GM23248 (cell line): ENCODE measurements at places on chromosomes 6 and 20. TPM values are rescaled to one million over a fixed set of nuclear protein-coding genes. Genes with fewer than 3 reads are reported as not detected.

Gene DAAM2
- 5.1 and 5.6 TPM in 2 replicates for total RNA-seq

DNA sequence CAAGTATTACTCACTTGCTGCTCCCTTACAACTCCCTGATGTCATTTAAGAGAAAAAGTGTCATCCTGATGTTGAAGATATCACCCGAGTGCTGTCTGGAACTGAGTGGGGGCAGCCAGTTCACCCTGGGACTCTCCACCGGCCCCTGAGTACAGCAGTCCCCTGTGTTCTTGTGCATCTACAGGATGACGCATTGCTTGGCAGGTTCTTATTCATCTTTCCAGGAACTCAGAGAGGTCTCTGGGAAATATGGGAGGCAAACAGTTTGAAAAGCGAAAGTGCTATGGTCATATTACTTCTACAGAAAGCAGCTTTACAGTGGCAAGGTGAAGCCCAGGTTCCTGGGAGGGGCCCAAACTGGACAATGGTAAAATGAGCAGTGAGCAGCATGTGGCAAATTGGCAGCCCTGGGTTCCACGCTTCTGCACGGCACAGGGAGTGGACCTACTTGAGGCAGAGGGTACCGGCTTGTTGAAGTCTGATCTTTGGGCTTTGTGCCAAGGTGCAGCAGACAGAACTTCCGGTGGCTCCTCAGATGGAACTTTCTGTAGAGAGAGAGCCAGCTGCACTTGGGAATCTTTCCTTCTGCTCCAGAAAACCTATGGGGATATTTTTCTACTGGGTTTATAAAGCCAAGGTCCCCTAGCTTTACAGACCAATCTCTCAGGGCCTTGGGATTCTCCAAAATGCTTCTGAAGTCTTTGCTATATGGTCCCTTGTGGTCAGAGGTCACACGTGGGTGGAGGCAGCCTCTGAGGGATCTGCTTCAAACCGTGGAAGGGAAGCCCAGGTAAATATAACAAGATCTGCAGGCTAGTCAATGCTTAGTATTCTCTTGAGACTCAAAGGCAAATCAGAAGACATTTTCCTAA is 128.3 kb downstream of the MAP3K7 start:
- H3K4me1 ChIP-seq: no peaks in the 10 kb centered on the region
- H3K4me3 ChIP-seq: peak overlapping the region; percentile 43; the same call in 1 of the 2 replicates
- H3K36me3 ChIP-seq: no peaks in the 10 kb centered on the region
- peak; percentile 49 for DNase-seq
- H3K27ac ChIP-seq: no peak overlapping the region
- H3K27me3 ChIP-seq: peaks cover 3% of the 10 kb centered on the region; the same call in 1 of the 2 replicates

GRCh38 chr6:143967706-143968376 is 40.2 kb downstream of the PLAGL1 start:
- H3K27ac ChIP-seq: no peak overlapping the region
- peaks cover 12% of the 10 kb centered on the region for H3K4me1 ChIP-seq
- H3K27me3 ChIP-seq: 0 out of 2 replicates have a peak, but pooled peaks cover 4% of the 10 kb centered on the region
- DNase-seq: peak; percentile 26

Gene SLC35D3
- total RNA-seq: not detected in 2 replicates

Gene PPP1R14C
- total RNA-seq: 6.3 and 8.2 TPM in 2 replicates

DNA sequence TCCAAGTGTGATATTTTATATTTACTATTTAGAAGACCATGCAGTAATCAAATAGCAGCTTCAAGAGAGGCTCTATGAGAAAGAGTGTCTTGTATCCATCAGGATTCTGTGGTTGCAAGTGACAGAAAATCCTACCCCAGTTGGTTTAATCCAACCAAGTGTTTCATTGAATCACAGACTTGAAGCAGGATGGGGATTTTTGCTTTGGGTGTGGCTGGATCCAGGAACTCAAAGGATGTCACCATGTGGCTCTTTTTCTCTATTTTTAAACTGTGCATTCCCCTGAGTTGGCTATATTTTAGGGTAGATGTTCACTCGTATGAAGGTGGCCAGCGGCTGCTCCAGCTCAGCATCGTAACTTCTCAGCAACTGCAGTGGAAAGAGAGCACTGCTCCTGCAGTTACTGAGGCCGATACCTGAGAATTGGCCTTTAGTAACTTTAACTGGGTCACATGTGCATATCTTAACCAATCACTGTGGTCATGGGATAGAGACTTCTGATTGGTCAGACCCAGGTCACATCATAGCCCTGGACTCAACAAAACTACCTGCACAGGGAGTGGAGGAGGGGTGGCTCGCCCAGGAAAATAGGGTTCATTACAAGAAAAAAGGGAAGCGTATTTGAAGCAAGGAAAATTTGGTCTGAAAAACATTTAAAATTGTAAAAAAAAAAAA is 396.1 kb upstream of the SULF2 start:
- no peak overlapping the region for H3K4me3 ChIP-seq
- no peaks in the 10 kb centered on the region; the same call in 1 of the 2 replicates for H3K27me3 ChIP-seq
- H3K36me3 ChIP-seq: no peaks in the 10 kb centered on the region
- no peaks in the 10 kb centered on the region for H3K4me1 ChIP-seq

- no peak overlapping the region for H3K4me3 ChIP-seq
- peaks cover 18% of the 10 kb centered on the region for H3K4me1 ChIP-seq
- no peak for DNase-seq
- H3K36me3 ChIP-seq: no peaks in the 10 kb centered on the region
Measured at GRCh38 chr6:2171728-2172127, 73.7 kb downstream of the GMDS start.

DNA sequence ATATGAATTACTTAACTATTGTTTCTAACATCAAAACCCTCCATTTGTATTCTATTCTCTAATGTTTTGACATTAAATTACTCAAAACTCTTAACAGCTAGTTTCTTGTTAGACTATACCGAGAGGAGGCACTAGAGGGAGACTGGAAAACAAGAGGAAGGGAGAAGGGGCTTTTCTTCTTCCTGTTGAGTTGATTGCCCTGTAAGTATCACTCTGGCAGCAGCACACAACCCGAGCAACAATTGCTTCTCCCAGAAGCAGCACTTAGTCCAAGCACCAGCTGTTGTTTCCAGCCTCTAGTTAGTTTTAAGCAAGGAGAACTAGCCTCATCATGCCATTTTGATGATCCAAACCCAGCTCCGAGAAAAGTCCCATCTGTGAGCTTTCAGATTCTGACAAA is 603.8 kb downstream of the PRKN start:
- DNase-seq: peak; percentile 10

DNA sequence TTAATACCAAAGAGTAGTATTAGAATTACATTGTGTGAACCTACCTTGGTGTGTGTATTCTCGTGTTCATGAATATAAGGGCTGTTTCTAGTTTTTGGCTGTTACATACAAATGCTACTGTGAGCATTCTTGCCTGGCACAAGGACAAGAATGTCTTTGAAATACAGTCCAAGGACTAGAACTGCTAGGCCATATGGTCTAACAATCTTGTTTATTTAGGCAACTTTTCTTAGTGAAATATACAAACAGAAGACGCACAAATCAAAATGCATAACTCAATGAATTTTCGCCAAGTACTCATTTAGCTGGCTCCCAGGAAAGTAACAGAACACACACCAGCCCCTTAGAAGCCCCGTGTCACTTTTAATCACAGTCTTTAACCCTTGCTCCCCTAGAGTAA is 28.5 kb downstream of the KDM1B start:
- H3K27ac ChIP-seq: no peak overlapping the region
- H3K4me1 ChIP-seq: no peaks in the 10 kb centered on the region
- no peaks in the 10 kb centered on the region for H3K36me3 ChIP-seq
- H3K4me3 ChIP-seq: no peak overlapping the region
- no peak for DNase-seq

DNA sequence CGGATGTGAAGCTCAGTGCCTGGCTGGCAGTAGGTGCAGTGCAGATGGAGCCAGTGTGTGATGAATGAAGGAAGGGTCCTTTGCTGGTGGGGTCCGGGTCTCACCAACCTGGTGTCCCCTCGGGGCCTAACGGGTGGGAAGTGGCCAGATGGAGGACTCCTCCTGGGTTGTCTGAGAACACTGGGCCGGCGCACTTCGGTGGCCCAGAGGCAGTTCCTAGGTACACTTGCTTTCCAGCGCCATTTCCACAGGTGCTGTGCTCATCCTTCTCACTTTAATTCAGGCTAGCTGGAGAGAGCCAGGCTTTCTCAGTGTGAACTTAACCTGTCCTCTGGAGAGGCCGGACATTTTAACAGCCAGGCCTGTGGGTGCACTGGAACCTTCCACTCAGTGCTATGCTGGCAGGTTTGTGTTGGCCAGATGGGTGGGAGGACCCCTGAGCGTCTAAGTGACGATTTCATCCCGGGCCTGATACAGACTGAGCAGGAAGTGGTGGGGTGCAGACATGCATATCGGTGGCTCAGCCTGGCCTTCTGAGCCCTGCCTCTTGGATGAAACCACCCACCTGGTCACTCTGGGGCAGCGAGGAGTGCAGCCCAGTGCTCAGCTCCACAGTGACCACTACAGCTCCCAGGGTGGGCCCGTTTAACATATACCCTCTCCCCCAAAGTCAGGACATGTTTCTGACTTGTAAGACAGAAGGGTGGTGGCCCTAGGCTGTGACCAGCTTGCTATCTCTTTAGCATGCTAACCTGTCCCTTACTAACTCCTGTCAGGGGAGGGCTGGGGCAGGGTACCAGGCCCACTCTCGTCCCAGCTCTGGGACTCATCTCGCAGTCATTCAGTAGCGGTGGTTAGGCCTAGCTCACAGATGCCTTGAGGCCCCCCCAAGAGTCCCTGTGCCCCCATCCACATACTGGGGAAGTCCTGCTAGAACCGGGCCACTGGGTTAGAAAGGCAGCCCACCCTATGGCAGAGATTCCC is 8.2 kb upstream of the PYGB start:
- H3K4me1 ChIP-seq: peaks cover 25% of the 10 kb centered on the region
- DNase-seq: no peak
- no peak overlapping the region for H3K4me3 ChIP-seq
- no peak overlapping the region for H3K27ac ChIP-seq
- no peaks in the 10 kb centered on the region for H3K27me3 ChIP-seq

- DNase-seq: peak; percentile 37
- H3K27ac ChIP-seq: 0 out of 2 replicates have a peak overlapping the region, but pooled peaks have one; percentile 25
- H3K4me3 ChIP-seq: no peak overlapping the region
- H3K27me3 ChIP-seq: peaks cover 5% of the 10 kb centered on the region; the same call in 1 of the 2 replicates
Measured at GRCh38 chr6:106870824-106871717, 103.5 kb downstream of the CD24 start.

- no peak overlapping the region for H3K27ac ChIP-seq
Measured at GRCh38 chr6:158717341-158718330, 67.8 kb downstream of the SYTL3 start.

GRCh38 chr6:19032591-19033295 is 645.6 kb downstream of the RNF144B start:
- DNase-seq: no peak
- H3K4me3 ChIP-seq: no peak overlapping the region
- no peak overlapping the region for H3K27ac ChIP-seq
- no peaks in the 10 kb centered on the region for H3K36me3 ChIP-seq

Gene IPCEF1
- not detected in 2 replicates for total RNA-seq

GRCh38 chr20:43716123-43716522 is 10.7 kb downstream of the GTSF1L start:
- H3K27me3 ChIP-seq: no peaks in the 10 kb centered on the region
- no peaks in the 10 kb centered on the region for H3K36me3 ChIP-seq
- H3K4me3 ChIP-seq: no peak overlapping the region
- no peak overlapping the region for H3K27ac ChIP-seq
- no peak for DNase-seq

Gene ITPR3
- 10.4 and 14.3 TPM in 2 replicates for total RNA-seq

- no peaks in the 10 kb centered on the region for H3K27me3 ChIP-seq
- H3K27ac ChIP-seq: no peak overlapping the region
- no peak overlapping the region for H3K4me3 ChIP-seq
- H3K4me1 ChIP-seq: peaks cover 8% of the 10 kb centered on the region
Measured at GRCh38 chr6:15378866-15379265, 133.0 kb downstream of the JARID2 start.

- no peak overlapping the region for H3K27ac ChIP-seq
- no peak for DNase-seq
- H3K36me3 ChIP-seq: no peaks in the 10 kb centered on the region
- H3K4me3 ChIP-seq: no peak overlapping the region
- no peaks in the 10 kb centered on the region for H3K4me1 ChIP-seq
Measured at GRCh38 chr6:168361766-168362165, 42.2 kb upstream of the DACT2 start.

DNA sequence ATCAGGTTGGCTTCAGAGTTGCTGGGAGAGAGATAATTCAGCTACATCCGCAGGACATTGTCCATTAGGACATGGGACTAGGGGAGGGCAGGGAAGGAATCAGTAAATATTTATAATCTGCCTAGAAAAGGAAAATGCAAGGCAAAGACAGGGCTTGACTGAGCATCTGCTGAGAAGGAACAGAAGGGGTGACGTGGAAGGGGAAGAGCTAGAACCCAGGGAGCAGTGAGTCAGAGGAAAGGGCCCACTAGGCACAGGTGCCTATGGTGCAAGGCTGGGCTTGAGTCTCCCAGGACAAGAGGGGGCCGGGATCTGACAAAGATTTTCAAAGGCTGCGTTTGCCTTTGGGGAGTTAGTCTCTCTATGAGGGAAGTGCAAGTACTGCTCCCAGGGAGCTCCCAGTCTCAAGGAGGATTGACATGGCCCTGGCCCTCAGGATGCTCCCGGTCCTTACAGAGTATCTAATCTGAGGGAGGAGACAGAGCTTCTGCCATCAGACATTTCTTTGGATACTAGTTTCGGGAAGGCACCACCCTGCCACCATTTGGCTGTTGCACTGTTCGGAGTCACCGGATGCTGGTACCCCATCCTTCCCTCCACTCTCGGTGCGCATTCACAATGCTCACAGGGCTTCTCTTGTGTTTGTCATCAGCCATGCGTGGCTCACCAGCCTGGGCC is 21.9 kb downstream of the VEGFA start:
- no peak overlapping the region for H3K4me3 ChIP-seq
- H3K4me1 ChIP-seq: no peaks in the 10 kb centered on the region
- no peak for DNase-seq
- no peak overlapping the region for H3K27ac ChIP-seq

GRCh38 chr6:127216810-127217789 is 49.6 kb upstream of the RNF146 start:
- H3K27me3 ChIP-seq: no peaks in the 10 kb centered on the region
- H3K4me1 ChIP-seq: peaks cover 9% of the 10 kb centered on the region
- H3K4me3 ChIP-seq: no peak overlapping the region
- peak; percentile 16 for DNase-seq

- H3K27me3 ChIP-seq: no peaks in the 10 kb centered on the region
- H3K4me1 ChIP-seq: peaks cover 30% of the 10 kb centered on the region
- H3K36me3 ChIP-seq: no peaks in the 10 kb centered on the region
- no peak overlapping the region for H3K4me3 ChIP-seq
Measured at GRCh38 chr6:2984738-2985406, 13.5 kb upstream of the SERPINB6 start.

- no peaks in the 10 kb centered on the region for H3K27me3 ChIP-seq
- no peak overlapping the region for H3K4me3 ChIP-seq
- DNase-seq: no peak
- no peaks in the 10 kb centered on the region for H3K36me3 ChIP-seq
- no peaks in the 10 kb centered on the region for H3K4me1 ChIP-seq
- H3K27ac ChIP-seq: no peak overlapping the region
Measured at GRCh38 chr6:64789476-64789875, 917.5 kb downstream of the EYS start.

DNA sequence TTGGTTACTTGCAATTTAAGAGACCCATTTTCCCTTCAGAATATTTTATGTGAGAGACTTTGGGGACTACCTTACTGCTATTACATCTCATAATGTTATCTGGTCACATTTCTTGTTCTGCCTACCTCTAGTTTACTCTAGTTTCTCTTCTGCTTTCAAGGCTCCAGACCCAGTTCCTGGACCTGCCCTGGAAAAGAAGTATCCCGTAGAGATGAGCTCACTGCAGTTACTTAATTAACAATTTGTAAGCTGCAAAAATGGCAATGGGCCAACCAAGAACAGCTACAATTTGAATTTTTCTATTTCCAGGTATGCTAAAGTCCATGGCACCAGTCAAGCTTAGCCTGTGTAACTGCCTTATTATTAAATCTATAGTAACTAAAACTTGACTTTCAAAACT is 25.0 kb downstream of the TAB2 start:
- peaks cover 42% of the 10 kb centered on the region for H3K4me1 ChIP-seq
- no peak overlapping the region for H3K27ac ChIP-seq
- no peaks in the 10 kb centered on the region for H3K36me3 ChIP-seq
- no peak overlapping the region for H3K4me3 ChIP-seq
